NCI-H2107 (cell line): ENCODE measurements at places on chromosomes 7 and 10.

DNA sequence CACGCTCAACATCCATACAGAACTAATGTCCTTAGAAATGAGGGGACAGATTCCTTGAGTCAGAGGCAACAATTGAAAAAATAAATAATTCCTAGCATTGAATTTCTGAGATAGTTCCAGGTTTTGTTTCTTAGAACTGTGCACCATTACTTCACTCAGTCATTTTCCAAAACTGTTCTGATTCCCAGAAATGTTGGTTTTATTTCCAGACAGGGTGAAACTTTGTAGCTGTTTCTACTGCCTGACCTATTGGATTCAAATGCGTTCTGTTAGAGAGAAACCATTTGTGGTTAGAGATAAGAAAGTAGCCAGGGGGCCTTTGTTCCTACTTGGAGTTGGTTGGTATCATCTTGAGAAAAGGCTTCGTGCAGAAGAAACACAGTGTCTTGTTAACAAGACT lies 8.1 kb upstream of the DEPP1 start:
- DNase-seq: no peak

DNA sequence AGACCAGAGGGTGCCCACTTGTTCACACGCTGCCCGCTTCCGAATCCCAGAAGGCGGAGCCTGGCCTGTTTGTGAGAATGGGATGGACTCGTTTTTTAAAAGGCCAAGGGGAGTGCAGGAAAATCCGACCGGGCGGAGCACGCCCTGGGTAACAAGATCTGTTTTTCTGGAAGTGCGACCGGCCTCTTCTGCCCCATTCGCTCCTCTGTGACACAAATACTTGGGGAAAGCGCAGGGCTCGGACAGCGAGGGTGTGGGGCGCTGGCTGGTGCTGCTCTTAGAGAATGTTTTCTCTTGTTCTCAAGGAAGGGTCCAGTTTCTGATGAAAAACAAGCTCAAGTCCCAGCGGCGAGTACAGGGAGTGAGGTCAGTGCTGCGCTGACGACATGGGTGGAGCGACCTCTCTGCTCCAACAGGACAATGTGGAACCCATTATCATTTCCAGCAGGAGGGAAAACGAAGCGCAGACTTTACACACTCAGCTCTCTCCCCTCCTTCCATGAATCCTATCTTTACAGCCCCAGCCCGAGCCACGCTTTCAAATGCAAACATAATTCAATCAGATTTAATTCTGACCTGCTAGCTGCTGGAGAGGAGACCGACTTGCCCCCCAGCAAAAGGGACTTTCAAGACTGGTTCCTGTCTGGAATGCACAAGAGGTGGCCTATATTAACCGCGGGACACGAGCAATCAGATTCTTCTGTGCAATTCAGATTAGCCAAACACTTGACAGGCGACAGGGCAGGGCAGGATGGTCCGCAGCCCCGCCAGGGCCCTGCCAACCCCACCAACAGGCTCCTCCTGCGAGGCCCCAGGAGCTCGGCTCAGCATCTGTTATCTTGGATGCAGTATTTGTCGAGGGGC lies 1.1 kb downstream of the RADIL start:
- DNase-seq: no peak

GRCh38 chr10:8061274-8062211 lies 7.1 kb downstream of the GATA3 start:
- DNase-seq: no peak

DNA sequence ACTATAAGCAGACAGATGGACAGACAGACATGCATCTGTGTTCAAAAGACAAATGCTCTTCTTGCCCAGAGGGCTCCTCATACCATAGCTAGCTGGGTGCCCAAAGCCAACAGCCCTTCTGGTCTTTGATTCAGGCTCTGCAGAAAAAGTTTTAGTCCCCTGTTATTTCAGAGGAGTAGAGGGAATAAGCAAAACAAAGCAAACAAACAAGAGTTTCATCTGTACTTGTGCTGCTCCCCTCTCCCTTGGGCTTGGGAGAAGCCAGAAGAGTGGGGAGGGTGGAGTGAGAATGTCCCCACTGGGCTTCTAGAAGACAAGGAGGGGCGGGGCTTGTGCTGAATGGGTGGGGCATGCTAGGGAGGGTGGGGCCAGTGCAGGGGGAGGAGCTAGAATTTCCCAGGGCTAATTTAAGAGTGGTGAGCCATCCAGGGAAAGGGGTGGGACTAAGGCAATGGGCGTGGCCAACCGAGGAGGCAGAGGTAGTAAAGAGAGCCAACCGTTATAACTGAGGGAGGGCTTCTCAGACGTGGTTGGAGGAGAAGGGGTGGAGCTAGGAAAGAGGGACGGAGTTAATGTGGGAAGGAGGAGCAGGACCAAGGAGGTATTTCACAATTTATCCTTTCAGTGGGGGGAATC lies 101.2 kb upstream of the MGMT start:
- no peak for DNase-seq

GRCh38 chr10:27285093-27285492 lies 44.5 kb upstream of the ACBD5 start:
- DNase-seq: no peak

DNA sequence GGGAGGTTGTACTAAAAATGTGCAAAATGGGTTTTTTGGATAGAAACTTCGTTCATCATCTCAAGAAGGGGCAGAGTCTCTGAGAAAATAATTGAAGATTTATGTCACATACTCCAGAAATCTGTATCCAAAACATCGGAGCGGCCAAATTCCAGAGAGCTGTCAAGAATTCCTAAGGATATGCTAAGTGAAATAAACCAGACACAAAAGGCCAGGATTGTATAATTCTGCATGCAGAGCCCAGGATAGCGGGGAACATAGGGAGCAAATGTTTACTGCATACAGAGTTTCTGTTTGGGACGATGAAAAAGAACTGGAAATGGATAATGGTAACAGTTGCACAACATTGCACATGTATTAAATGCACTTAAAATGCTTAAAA lies 224.2 kb upstream of the AUTS2 start:
- no peak for DNase-seq
